ENCODE measurements at places on chromosomes 6 and 20. TPM values are rescaled to one million over a fixed set of nuclear protein-coding genes. Genes with fewer than 3 reads are reported as not detected.

Gene PFDN4
- 57.7 TPM for total RNA-seq

DNA sequence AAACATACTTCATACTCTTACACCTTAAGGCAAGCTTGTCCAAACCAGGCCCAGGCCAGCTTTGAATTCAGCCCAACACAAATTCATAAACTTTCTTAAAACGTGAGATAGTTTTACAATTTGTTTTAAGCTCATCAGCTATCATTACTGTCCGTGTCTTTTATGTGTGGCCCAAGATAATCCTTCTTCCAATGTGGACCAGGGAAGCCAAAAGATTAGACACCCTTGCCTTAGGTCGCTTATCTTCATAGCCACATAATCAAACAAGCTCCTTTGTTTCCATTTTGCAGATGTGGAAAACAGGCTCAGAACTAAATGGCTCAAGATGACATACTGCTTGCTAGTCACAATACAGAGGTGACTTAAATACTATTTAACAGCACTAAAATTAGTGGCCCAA is 6.0 kb downstream of the SALL4 start:
- no peak for DNase-seq

- DNase-seq = peak; percentile 2
These were observed 158.0 kb downstream of the DST start for GRCh38 chr6:56484669-56485068.

DNA sequence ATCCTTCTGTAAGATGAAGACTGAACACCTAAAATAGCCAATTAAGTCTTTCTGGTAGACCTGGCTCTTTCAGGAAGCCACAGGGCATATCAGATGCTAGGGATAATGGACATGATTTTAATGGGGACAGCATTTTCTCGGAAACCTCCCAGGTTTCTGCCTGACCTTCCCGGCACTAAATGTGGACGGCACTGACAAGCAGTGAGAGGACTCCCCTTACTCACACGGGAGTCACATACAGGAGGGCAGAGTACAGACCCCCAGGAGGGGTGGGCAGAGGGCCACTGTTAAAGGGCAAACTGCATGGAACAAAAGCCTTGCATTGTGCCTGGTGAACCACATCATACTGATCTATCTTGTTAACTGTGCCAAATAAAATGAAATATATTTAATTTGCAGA is 19.9 kb downstream of the PSMG4 start:
- no peak for DNase-seq
